Mesothelial cell of epicardium (in vitro differentiated cells): ENCODE measurements at places on chromosomes 2 and 18.
A peak's percentile ranks its signal among the peaks of the same experiment; 100 is the strongest.

- no peak for DNase-seq
Observed at GRCh38 chr2:150555611-150556356, 68.3 kb upstream of the RND3 start.

DNA sequence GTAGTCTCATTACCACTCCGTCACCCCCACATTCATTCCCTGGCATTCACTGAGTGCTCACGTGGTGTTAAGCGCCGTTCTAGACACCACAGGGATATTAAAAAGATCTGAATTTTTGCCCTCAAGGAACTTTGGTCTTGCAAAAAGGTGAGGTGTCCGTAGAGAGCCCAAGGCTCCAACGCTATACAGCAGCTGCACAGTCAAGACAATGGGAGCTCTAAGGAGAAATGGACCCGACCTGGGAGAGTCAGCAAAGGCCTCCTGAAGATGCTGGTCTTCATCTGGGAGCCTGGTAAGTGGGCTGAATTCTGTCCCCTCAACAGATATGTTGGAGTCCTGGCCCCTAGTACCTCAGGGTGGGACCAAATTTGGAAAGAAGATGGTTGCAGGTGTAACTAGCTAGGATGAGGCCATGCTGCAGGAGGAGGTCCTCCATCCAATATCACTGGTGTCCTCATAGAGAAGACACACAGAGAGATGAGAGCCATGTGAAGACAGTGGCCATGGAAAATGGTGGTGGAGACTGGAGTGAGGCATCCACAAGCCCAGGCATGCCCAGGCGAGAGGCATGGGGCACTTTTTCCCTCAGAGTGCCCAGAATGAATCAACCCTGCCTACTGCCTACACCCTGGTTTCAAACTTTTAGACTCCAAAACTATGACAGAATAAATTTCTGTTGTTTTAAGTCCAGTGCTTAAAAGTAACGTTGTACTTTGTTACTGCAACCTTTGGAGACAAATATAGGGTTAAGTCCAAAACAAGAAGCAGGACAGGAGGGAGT lies 247.3 kb downstream of the TTC32 start:
- no peak for DNase-seq

GRCh38 chr2:230757476-230757875 lies 44.8 kb downstream of the CAB39 start:
- no peak for DNase-seq

DNA sequence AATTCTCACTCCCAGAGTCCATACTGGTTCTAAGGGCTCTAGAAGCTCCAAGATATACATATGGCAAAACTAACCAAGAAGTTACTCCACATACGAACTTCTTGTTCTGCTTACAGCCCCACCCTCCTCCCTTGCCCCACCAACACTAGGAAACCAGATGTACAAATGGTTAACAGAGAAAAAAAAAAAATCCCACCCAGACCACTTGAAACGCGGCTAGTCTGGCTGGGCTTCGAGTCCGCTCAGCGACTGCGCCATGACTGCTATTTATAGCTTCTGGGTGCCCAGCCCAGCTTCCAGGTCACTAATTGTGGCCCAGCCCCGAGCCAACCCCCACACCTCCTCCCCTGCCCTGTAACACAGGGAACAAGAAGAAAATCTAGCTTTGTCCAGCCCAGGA lies 47.0 kb upstream of the IHH start:
- DNase-seq, result no peak

GRCh38 chr2:240812721-240813120 lies 7.3 kb downstream of the KIF1A start:
- DNase-seq, result peak; percentile 24

DNA sequence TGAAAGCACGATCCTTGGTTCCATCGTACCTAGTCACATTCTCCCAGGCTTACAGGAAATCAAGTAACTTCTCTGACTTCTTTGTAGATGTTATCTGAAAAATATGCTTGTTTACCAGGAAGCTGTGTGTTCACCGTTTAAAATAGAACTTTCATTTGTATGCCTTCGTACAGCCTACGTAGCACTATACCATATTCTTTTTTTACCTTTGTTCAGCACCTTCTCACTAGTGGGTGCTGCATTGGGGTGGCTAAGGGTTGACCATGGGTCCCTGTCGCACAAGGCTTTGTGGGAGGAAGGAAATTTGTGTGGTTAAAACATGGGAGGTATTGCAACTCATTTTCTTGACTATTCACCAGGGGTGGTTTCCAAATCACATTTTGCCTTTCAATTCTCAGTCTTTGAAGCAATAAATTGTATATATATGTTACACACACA lies 16.6 kb downstream of the MALT1 start:
- no peak for DNase-seq

DNA sequence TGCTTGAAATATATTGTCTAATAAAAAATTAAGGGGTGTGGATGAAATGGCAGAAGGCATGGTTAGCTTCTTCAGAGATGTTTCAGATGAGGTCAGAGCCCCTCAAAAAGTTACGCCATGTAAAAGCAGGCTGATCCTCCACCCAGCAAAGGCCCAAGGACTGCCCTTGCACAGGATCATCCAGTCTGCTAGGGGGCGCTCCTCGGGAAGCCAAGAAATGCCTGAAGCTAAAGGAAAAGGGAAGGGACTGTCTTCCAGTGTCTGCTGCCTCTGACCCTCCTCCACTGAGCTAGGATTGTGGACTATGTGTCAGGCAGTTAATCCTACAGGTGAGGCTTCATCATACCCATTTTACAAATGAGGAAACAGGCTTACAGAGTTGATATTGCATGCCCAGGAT lies 33.8 kb upstream of the TEX51 start:
- DNase-seq, result no peak

GRCh38 chr2:102473631-102474030 lies 605 bp downstream of the SLC9A4 start:
- no peak for DNase-seq

GRCh38 chr18:8685141-8685913 lies 20.0 kb upstream of the MTCL1 start:
- no peak for DNase-seq
